Lower lobe of right lung (tissue), 2 donors: ENCODE measurements at places on chromosomes 2 and 18. TPM values are rescaled to one million over a fixed set of nuclear protein-coding genes. Genes with fewer than 3 reads are reported as not detected.

DNA sequence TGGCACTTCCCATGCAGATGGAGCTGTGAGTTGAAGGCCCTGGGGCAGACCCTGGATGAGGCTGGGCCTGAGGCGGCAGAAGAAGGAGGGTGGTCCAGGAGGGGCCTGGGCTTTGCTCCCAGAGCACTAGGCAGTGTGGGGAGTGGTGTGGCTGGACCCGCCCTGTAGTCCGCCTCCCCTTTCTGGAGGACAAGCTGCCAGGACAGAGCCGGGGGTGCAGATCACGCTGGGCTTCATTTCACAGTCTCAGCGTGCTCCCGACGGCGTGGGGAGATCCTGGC is 49.8 kb downstream of the PTGR3 start:
- no peak for DNase-seq
- H3K4me1 ChIP-seq: no peaks in the 10 kb centered on the region
- no peak overlapping the region for H3K4me3 ChIP-seq
- no peaks in the 10 kb centered on the region for H3K36me3 ChIP-seq
- H3K27ac ChIP-seq: no peak overlapping the region
- H3K27me3 ChIP-seq: no peaks in the 10 kb centered on the region

- H3K36me3 ChIP-seq: no peaks in the 10 kb centered on the region
- no peaks in the 10 kb centered on the region for H3K27me3 ChIP-seq
- H3K4me1 ChIP-seq: no peaks in the 10 kb centered on the region
- no peak for DNase-seq
These were observed 114.1 kb downstream of the MMADHC start for GRCh38 chr2:149473521-149473920.

DNA sequence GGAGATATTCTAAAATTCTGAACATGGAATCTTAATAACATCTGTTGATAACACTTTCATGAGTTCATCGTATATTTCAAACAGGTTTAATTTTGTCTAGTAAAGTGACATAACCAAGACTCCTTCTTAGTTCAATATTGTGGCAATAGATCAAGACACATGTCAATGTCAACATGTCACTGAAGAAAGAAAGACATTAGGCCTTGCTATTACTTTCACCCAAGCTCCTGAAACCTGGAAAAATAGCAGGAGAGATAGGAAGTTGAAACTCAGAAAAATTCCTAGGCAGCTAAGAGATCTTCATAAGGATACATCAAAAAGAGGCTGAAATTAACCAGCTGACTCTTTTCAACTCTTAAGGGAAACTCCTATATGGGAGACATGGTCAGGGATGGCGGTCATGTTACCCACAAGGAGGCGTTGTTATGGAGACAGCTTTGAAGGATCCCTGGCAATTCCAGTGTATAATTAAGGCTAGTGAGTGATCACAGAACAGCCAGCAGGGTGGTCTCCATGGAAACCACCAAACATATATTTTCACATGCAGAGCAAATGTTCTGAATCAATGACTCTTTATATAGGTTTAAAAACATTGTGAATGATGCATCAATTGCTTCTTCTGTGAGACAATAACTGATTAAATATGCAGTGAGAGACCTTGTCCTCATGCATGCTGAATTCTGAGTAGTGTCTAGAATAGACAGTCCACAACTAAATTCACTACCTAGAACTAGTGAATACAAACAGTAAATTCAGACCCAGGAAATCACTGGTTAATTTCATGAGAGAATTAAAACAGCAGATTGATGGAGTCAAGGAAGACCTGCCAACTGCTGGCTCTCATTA is 115.3 kb upstream of the RIOK3 start:
- peaks cover 5% of the 10 kb centered on the region for H3K4me1 ChIP-seq
- H3K4me3 ChIP-seq: no peak overlapping the region
- no peak for DNase-seq
- no peak overlapping the region for H3K27ac ChIP-seq
- H3K36me3 ChIP-seq: no peaks in the 10 kb centered on the region

Gene OTOS
- total RNA-seq: not detected

Gene TSGA10
- 9.9 TPM for total RNA-seq

- H3K4me3 ChIP-seq: no peak overlapping the region
- peaks cover 30% of the 10 kb centered on the region for H3K36me3 ChIP-seq
- no peaks in the 10 kb centered on the region for H3K4me1 ChIP-seq
- no peaks in the 10 kb centered on the region for H3K27me3 ChIP-seq
These were observed 17.5 kb downstream of the YPEL5 start for GRCh38 chr2:30164131-30164925.

Gene GPAT2
- 4.3 TPM for total RNA-seq

GRCh38 chr2:64914735-64915509 is 74.3 kb upstream of the SLC1A4 start:
- H3K27ac ChIP-seq: no peak overlapping the region
- H3K4me1 ChIP-seq: no peaks in the 10 kb centered on the region
- no peaks in the 10 kb centered on the region for H3K36me3 ChIP-seq

GRCh38 chr18:46732801-46733200 is 24.1 kb downstream of the ST8SIA5 start:
- H3K36me3 ChIP-seq: no peaks in the 10 kb centered on the region
- H3K4me1 ChIP-seq: no peaks in the 10 kb centered on the region
- no peak for DNase-seq
- H3K4me3 ChIP-seq: no peak overlapping the region
- H3K27ac ChIP-seq: no peak overlapping the region

Gene EPB41L3
- total RNA-seq: 72.5 TPM

- peaks cover 21% of the 10 kb centered on the region for H3K4me1 ChIP-seq
- peak; percentile 66 for DNase-seq
- no peaks in the 10 kb centered on the region for H3K36me3 ChIP-seq
- no peak overlapping the region for H3K27ac ChIP-seq
- peaks cover 98% of the 10 kb centered on the region for H3K27me3 ChIP-seq
These were observed 8.9 kb upstream of the SKOR2 start for GRCh38 chr18:47260120-47260923.

DNA sequence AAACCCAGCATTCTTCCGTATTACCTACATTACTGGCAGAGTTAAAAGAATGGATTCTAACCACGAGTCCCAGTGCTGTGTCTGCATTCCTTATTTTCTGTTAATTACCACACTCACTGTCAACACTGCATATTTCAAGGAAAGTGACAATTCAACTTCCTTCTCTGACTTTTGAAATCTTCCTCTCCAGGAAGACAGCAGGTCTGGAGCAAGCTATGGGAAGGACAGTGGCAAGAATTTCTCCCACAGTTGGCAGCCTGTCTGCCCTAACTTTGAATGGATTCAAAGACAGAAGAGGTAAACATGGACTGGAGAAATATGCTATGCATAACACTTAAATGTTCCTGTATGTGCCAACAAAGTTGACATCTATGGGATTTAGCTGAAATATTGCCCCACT is 700.5 kb upstream of the CHAC2 start:
- H3K36me3 ChIP-seq: no peaks in the 10 kb centered on the region
- no peak for DNase-seq
- H3K4me1 ChIP-seq: no peaks in the 10 kb centered on the region
- H3K27ac ChIP-seq: no peak overlapping the region

Gene CRYGD
- total RNA-seq: not detected

- H3K4me1 ChIP-seq: no peaks in the 10 kb centered on the region
- DNase-seq: no peak
- no peaks in the 10 kb centered on the region for H3K27me3 ChIP-seq
- no peak overlapping the region for H3K27ac ChIP-seq
- no peak overlapping the region for H3K4me3 ChIP-seq
These were observed 1036.7 kb upstream of the CELF4 start for GRCh38 chr18:38602341-38602740.

GRCh38 chr2:101956465-101957438 is 35.0 kb upstream of the IL1R2 start:
- peaks cover 12% of the 10 kb centered on the region for H3K4me1 ChIP-seq
- no peaks in the 10 kb centered on the region for H3K27me3 ChIP-seq
- H3K36me3 ChIP-seq: no peaks in the 10 kb centered on the region
- no peak overlapping the region for H3K27ac ChIP-seq
- H3K4me3 ChIP-seq: no peak overlapping the region
